Stimulated activated naive B cell treated with anti-CD40 and anti-IgM and Interleukin-4, amounts not matched to agents 10 μg/mL and 1 μg/mL and 100 μg/mL, for 72 hours (primary cell): ENCODE measurements at places on chromosomes 2 and 18.

- DNase-seq, result no peak
- no peaks in the 10 kb centered on the region for H3K27me3 ChIP-seq
- no peaks in the 10 kb centered on the region for H3K4me1 ChIP-seq
- H3K4me3 ChIP-seq, result no peak overlapping the region
These were observed 65.4 kb downstream of the PID1 start for GRCh38 chr2:229205704-229206103.

GRCh38 chr2:188292348-188293239 is 920 bp downstream of the GULP1 start:
- peaks cover 6% of the 10 kb centered on the region for H3K4me1 ChIP-seq
- H3K4me3 ChIP-seq, result no peak overlapping the region
- peaks cover 29% of the 10 kb centered on the region for H3K27me3 ChIP-seq
- no peak for DNase-seq
- H3K36me3 ChIP-seq, result no peaks in the 10 kb centered on the region

DNA sequence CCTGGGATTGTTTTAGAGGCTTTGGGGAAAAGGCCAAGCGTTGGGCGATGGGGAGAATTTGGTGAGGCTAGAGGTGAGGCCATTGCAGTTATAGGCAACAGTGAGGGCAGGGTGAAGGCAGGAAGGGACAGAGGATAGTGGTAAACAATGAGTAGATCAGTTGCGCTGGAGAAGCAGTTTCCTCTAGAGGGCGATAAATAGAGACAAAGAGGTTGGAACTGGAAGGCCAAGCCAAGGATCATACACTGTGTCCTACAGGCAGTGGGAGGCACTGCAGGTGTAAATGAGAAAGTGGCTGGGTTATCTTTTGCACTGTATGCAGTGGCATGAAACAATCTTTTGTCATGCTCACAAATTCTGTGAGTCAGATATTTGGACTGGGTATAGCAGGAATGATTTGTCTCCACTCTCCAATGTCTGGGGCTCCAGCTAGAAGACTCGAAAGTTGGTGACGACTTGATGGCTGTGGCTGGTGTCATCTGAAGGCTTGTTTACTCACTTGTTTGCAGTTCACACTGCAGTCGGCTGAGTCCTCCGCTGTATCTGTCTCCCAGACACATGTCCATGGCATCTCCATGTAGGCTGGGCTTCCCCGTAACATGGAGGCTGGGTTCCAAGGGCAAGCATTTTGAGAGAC is 82.1 kb downstream of the TNP1 start:
- DNase-seq, result peak; percentile 28
- no peaks in the 10 kb centered on the region for H3K36me3 ChIP-seq
- peaks cover 21% of the 10 kb centered on the region for H3K27me3 ChIP-seq
- H3K4me3 ChIP-seq, result no peak overlapping the region
- H3K27ac ChIP-seq, result no peak overlapping the region

GRCh38 chr18:50982802-50983179 is 15.0 kb downstream of the ELAC1 start:
- H3K4me3 ChIP-seq, result no peak overlapping the region
- peaks cover 25% of the 10 kb centered on the region for H3K36me3 ChIP-seq
- no peak overlapping the region for H3K27ac ChIP-seq
- no peak for DNase-seq
- peaks cover 3% of the 10 kb centered on the region for H3K4me1 ChIP-seq

DNA sequence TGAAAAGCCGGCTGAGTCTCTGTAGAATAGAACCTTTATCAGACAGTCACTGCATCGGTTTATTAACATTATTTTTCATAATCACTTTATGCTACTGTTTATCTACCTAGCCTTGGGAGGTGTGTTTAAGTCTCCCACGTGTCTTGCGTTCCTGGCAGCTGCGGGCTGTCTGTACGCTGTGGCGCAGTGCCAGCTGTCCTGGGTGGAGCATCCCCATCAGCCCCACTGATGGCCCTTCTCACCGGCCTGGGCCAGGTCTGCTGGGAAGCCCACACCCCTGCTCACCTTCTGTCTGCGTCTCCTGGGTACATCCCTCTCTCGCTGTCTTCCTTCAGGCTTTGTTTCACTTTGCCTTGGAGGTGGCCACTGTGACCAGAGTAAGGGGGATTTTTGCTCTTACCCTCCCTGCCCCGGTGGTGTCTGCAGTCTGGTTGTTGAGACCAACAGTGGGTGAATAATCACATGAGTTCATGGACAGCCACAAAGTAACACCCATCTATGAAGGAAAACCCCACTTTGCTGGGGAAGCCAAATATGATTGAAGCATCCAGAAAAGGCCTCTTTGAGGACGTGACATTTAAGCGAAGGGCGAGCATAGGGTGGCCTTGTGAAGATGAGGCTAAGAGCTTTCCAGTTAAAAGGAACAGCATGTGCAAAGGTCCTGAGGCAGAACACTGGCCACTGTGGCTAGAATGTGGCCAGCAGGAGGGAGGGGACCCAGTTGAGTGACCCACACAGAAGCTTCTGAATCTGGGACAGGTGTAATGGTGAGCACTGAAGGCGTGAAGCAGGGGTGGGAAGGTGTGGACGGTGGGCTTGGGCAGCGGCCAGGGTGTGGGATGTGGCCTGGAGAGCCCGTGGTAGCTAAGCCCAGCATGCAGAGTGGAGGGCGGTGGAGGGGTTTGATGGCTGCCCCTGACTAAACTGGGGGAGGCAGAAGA is 41.7 kb downstream of the RAMP1 start:
- peaks cover 75% of the 10 kb centered on the region for H3K4me1 ChIP-seq
- H3K27me3 ChIP-seq, result peaks cover 9% of the 10 kb centered on the region
- peak; percentile 21 for DNase-seq
- H3K4me3 ChIP-seq, result peak overlapping the region; percentile 63
- peak overlapping the region; percentile 97 for H3K27ac ChIP-seq
- peaks cover 4% of the 10 kb centered on the region for H3K36me3 ChIP-seq

- H3K36me3 ChIP-seq, result no peaks in the 10 kb centered on the region
- no peak overlapping the region for H3K4me3 ChIP-seq
- H3K27me3 ChIP-seq, result no peaks in the 10 kb centered on the region
- H3K27ac ChIP-seq, result no peak overlapping the region
These were observed 71.2 kb downstream of the NABP1 start for GRCh38 chr2:191749181-191749540.

DNA sequence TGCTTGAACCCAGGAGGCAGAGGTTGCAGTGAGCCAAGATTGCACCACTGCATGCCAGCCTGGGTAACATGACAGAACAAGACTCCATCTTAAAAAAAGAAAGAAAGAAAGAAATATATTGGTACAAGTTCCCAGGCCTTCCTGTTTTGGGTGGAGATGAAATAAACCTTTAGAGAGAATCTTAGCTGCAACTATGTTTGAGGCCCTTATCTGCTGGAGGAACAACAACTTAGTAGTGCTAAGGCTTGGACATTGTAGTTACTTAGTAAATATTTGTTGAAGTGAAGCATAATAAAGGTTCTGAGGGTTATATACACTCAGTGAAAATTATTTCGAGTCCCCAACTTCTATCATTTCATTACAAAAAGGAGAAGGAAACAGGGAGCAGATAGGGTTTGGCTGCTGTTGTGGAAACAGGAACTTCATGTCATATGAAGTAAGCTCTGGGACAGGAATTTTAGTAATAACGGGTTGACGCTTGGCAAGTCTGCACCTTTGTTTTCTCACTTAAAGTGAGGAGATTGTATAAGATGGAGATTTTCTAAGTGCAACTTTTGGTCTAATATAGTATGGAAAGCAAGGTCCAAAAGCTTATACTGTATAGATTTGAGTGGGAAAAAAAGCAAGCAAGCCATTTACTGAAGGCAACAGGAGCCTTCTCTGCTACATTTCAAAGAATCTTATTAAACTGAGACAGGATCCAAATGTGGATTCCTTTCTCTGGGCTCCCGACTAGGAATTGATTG is 40.0 kb upstream of the AGPS start:
- no peaks in the 10 kb centered on the region for H3K27me3 ChIP-seq
- H3K4me3 ChIP-seq, result no peak overlapping the region
- no peaks in the 10 kb centered on the region for H3K4me1 ChIP-seq
- no peak for DNase-seq

GRCh38 chr2:158098178-158098577 is 3.5 kb upstream of the UPP2 start:
- no peak for DNase-seq
- no peak overlapping the region for H3K4me3 ChIP-seq
- H3K27me3 ChIP-seq, result no peaks in the 10 kb centered on the region
- H3K27ac ChIP-seq, result no peak overlapping the region
- no peaks in the 10 kb centered on the region for H3K36me3 ChIP-seq

- DNase-seq, result no peak
- no peaks in the 10 kb centered on the region for H3K27me3 ChIP-seq
- peaks cover 60% of the 10 kb centered on the region for H3K4me1 ChIP-seq
- no peak overlapping the region for H3K4me3 ChIP-seq
- no peaks in the 10 kb centered on the region for H3K36me3 ChIP-seq
These were observed 170.0 kb downstream of the CERS6 start for GRCh38 chr2:168626096-168626495.

DNA sequence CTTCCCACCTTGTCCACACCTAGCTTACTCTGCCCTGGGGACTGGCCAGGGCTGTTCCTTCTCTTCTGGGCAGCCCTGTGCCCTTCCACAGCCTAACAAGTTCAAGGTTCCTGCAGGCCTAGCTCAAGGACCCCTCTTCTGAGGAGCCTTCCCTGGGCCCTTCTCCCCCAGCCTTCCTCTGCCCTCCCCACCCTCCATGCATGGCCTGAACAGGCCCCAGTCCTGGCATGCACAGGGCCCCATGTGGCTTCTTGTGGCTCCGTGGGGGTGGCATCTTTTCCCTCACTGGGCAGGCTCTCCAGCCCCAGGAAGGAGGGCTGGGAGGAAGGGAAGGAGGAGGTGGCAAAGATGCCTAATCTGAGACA is 162.9 kb downstream of the CELF4 start:
- no peak for DNase-seq
- H3K4me1 ChIP-seq, result no peaks in the 10 kb centered on the region
- H3K27ac ChIP-seq, result no peak overlapping the region
- H3K4me3 ChIP-seq, result no peak overlapping the region
- H3K27me3 ChIP-seq, result no peaks in the 10 kb centered on the region

DNA sequence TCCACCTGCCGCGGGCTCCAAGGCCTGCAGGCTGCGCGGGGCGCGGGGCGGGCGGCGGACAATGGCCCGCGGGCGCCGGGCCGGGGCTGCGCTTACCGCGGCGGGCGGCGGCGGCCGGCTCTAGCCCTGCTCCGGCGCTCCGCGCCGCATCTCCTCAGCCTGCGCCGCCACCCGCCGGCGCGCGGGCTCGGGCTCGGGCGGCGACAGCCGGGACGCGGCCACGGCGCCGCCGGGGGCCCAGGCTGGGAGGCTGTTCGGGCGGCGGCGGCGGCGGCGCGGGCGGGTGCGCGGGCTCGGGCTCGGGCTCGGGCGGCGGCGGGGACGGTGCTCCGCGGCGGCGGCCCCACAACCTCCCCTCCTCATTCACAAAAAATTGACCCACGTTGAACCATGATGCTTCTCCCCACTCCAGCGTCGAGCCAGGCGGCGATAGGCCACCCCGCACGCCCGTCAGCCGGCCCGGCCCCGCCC is at the start of gene HDAC4:
TSS of gene HDAC4 (minus strand) at position 425 of the 471 bp plus-strand sequence. CDS start 48,321 bp downstream, outside the sequence.
- DNase-seq, result no peak
- H3K4me3 ChIP-seq, result peak within 1 kb of the TSS; percentile 91
- H3K36me3 ChIP-seq, result peaks cover 1% of the 10 kb centered on the region
- H3K4me1 ChIP-seq, result peaks cover 42% of the 10 kb centered on the region
- H3K27me3 ChIP-seq, result peaks cover 3% of the 10 kb centered on the region

DNA sequence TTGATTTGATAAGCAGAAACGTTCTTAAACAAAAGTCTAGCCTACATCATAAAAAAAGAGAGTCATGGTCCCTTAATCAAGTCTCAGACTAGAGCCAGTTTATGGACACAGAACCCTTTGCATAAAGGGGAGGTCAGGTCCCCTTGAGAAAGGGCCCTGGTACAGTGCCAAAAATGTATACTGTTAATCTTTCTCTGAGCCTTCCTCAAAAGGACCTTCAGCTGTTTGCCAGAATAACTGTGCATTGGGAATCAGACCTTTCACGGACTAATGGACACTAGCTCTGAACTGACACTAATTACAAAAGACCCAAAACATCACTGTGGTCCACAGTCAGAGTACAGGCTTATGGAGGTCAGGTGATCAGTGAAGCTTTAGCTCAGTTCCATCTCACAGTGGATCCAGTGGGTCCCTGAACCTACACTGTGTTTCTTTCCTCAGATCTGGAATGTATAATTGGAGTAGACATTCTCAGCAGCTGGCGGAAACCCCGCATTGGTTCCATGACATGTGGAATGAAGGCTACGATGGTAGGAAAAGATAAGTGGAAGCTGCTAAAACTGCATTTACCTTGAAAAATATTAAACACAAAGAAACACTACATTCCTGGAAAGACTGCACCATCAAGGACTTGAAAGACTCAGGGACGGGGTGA is 151.4 kb downstream of the TMEFF2 start:
- H3K4me1 ChIP-seq, result no peaks in the 10 kb centered on the region
- no peak overlapping the region for H3K27ac ChIP-seq
- no peaks in the 10 kb centered on the region for H3K36me3 ChIP-seq
- no peak for DNase-seq

DNA sequence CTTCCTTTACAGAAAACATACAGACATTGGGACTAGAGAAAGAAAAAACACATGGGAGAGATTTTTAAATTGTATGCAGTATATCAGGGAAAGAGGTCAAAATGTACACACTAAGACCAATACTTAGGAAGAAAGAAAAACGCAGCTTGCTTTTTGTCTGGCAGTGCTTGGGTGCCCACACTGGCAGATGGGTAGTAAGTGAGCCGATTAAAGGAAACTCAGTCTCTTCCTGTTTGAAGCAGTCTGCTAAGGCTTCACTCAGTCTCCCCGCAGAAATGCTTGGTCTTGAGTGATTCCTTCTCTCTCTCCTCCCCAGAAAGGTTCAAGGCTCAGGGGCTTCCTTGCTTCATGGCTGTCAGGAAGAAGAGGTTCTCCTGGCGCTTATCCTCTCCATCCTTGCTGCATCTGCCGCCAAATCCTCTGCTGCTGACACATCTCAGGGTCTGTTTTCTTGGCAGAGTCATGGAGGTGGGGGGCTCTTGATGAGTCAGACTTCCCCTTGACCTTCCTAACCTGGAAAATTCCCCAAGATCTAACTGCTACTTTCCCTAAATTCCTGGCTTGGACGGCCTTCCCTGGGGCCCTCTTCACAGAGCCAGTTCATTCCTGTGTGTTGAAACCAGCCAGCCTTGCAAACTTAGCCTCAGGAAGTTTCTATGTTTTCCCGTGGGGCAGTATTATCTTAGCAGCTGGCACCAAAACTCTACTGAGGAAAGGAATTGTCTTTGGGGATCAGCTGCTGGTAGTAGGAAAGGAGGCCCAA is 10.5 kb upstream of the TMSB10 start:
- peaks cover 29% of the 10 kb centered on the region for H3K4me1 ChIP-seq
- no peaks in the 10 kb centered on the region for H3K27me3 ChIP-seq
- peak overlapping the region; percentile 47 for H3K4me3 ChIP-seq
